ENCODE measurements at places on chromosomes 3 and 15.

GRCh38 chr3:53044371-53044710 lies 1.5 kb downstream of the SFMBT1 start:
- no peak for DNase-seq
- H3K27ac ChIP-seq, result no peak overlapping the region
- H3K4me1 ChIP-seq, result peaks cover 14% of the 10 kb centered on the region
- peak overlapping the region; percentile 73 for H3K4me3 ChIP-seq
- peaks cover 14% of the 10 kb centered on the region for H3K27me3 ChIP-seq

- H3K27ac ChIP-seq, result peak overlapping the region; percentile 54
- H3K36me3 ChIP-seq, result peaks cover 10% of the 10 kb centered on the region
- H3K27me3 ChIP-seq, result no peaks in the 10 kb centered on the region
- DNase-seq, result peak; percentile 48
Observed at GRCh38 chr3:15064299-15064834, 748 bp downstream of the MRPS25 start.

DNA sequence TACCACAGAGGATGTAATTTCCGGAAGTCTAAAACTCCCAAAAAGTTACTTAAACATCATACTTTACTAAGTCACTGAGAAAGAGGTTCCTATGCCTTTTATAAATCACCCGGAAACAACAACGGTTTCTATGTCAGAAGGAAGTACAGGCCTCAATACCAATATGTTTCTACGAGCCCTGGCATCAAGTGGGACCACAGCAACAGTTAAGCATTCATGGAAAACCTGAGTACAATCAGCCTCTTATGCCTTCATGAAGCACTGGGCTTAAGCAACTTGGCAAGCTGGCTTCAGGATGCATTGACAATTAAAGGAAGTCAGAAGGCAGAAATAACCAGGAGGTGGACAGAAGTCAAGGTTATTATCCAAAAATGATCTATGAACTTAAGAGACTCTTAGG lies 19.1 kb upstream of the B3GNT5 start:
- DNase-seq, result peak; percentile 44
- no peak overlapping the region for H3K27ac ChIP-seq
- no peaks in the 10 kb centered on the region for H3K27me3 ChIP-seq

DNA sequence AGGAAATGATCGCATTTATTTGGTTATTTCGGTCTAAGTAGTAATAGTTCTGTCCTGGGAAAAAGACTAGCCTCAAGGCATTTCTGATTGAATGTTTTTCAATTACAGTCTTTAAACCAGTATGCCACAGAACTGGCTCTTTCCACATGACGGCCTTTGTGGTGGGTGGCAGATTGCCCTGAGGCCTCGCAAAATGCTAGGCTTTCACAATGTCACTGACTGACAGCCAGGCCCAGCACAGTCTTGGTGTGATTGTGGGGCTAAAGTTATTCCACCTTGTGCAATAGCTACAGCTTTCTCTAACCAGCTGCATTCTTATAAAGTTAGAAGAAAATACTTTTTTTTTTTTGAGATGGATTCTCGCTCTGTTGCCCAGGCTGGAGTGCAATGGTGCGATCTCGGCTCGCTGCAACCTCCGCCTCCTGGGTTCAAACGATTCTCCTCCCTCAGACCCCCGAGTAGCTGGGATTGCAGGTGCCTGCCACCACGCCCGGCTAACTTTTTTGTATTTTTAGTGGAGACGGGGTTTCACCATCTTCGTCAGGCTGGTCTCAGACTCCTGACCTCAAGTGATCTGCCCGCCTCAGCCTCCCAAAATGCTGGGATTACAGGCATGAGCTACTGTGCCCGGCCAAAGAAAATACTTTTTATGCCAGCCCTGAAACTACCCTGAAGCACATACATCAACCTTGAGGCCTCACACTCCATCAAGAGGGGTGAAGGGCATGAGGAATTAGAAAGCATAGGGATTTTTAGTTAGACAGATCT lies 2.5 kb upstream of the ADIPOQ start:
- no peak overlapping the region for H3K4me3 ChIP-seq
- no peaks in the 10 kb centered on the region for H3K27me3 ChIP-seq
- no peaks in the 10 kb centered on the region for H3K4me1 ChIP-seq
- no peak for DNase-seq

DNA sequence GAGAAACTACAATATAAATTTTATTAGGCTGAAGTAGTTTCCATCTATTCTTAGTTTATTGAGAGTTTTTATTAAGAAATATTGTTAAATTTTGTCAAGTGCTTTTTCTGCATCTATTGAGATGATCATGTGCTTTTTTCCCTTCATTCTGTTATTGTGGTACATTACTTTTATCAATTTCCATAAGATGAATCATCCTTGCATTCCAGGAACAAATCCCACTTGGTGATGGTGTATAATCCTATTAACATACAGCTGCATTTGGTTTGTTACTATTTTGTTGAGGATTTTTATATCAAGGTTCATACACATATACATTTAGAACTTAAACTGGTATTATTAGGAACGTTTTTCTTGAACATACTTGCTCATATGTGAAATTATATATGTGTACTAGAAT lies 199.8 kb downstream of the TBC1D5 start:
- no peaks in the 10 kb centered on the region for H3K4me1 ChIP-seq
- H3K36me3 ChIP-seq, result peaks cover 2% of the 10 kb centered on the region
- DNase-seq, result no peak
- H3K27ac ChIP-seq, result no peak overlapping the region
- no peak overlapping the region for H3K4me3 ChIP-seq

GRCh38 chr15:20340931-20341661 lies 200.5 kb downstream of the GOLGA6L6 start:
- no peak overlapping the region for H3K27ac ChIP-seq
- no peaks in the 10 kb centered on the region for H3K36me3 ChIP-seq
- no peak overlapping the region for H3K4me3 ChIP-seq
- peaks cover 2% of the 10 kb centered on the region for H3K4me1 ChIP-seq
- H3K27me3 ChIP-seq, result no peaks in the 10 kb centered on the region
- DNase-seq, result no peak

GRCh38 chr3:138938056-138938876 lies 8.7 kb downstream of the FOXL2 start:
- peak; percentile 57 for DNase-seq
- peaks cover 95% of the 10 kb centered on the region for H3K27me3 ChIP-seq
- no peaks in the 10 kb centered on the region for H3K36me3 ChIP-seq
- H3K4me1 ChIP-seq, result peaks cover 31% of the 10 kb centered on the region
- no peak overlapping the region for H3K27ac ChIP-seq

GRCh38 chr3:36362216-36362615 lies 18.1 kb upstream of the STAC start:
- no peak for DNase-seq

DNA sequence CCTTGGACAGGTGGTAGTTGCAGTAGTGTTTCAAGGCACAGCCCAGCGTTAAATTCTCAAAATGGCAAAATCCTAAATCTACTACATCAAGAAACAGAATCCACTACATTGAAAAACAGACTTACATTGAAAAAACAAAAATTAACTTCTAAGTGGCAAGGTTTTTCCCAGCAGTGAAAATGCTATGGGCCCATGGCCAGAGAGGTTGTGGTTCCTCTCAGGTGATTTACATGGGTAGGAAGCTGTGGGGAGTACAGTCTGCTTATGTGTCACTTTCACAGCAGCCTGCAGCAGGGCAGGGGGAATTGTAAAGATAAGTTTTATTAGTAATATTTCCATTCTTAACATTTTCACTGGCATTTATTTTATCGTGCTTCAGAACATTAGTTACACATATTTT lies 24.9 kb downstream of the TTC14 start:
- no peak overlapping the region for H3K4me3 ChIP-seq
- H3K4me1 ChIP-seq, result no peaks in the 10 kb centered on the region
- no peak for DNase-seq
- H3K27ac ChIP-seq, result no peak overlapping the region
- no peaks in the 10 kb centered on the region for H3K27me3 ChIP-seq
- H3K36me3 ChIP-seq, result peaks cover 8% of the 10 kb centered on the region

GRCh38 chr3:197002701-197003454 lies 26.7 kb downstream of the MELTF start:
- peak; percentile 75 for DNase-seq
- peak overlapping the region; percentile 65 for H3K4me3 ChIP-seq
- H3K4me1 ChIP-seq, result no peaks in the 10 kb centered on the region

DNA sequence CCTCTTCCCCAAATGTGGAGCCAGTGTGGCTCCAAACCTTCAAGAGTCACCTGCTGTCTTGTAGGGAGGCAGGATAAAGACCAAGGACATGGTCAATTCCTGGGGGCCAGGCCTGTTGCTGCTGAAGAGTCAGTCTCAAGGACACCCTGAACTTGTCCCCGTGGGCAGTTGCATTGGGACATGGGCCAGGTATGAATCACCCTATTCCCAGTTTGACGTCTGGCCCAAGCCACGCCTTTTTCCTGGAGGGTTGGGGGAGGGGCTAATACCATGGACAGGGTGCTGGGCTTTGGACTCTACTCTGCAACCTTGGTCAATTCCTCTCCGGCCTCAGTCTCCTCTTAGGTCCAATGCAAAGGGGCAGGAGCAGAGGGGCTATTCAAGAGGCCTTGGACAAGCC lies 10.4 kb downstream of the ATP2B2 start:
- no peaks in the 10 kb centered on the region for H3K4me1 ChIP-seq
- no peak for DNase-seq
- no peaks in the 10 kb centered on the region for H3K36me3 ChIP-seq
- no peak overlapping the region for H3K27ac ChIP-seq
- no peaks in the 10 kb centered on the region for H3K27me3 ChIP-seq

DNA sequence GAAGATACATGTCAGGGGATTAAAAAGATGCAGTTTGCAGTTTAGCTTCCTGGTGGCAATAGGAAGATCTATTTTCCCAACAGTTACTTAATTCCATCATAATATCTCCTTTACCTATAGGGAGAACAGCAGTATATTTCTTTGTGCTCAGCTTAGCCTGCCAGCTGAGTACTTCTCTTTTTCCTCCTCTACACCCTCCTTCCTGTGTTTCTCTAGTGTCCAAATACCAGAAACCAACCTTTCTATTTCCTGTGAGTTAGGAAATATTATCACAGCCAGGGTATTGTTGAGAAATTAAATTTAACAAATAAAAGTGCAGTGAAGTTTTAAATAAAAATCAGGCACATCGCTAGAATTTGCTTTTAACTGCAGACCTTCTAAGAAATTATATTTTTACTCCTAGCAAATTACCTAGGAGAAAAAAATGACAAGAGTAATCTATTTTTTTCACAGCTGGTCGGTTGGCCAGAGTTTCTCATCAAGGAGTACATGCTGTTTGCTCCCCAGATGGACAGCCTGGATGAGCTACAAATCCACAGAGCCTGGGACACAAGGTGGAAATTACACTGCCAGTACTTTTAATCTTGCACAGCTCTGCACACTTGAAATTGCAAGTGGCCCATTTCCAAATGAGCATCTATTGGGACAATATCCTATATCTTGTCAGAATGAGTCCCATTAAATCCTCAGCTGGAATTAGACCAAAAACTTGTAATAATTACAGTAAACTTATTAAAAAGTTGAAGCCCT lies 185.2 kb upstream of the CFAP20DC start:
- peaks cover 1% of the 10 kb centered on the region for H3K4me1 ChIP-seq
- H3K27me3 ChIP-seq, result no peaks in the 10 kb centered on the region
- H3K27ac ChIP-seq, result no peak overlapping the region
- no peak for DNase-seq
- H3K36me3 ChIP-seq, result no peaks in the 10 kb centered on the region
- H3K4me3 ChIP-seq, result no peak overlapping the region

DNA sequence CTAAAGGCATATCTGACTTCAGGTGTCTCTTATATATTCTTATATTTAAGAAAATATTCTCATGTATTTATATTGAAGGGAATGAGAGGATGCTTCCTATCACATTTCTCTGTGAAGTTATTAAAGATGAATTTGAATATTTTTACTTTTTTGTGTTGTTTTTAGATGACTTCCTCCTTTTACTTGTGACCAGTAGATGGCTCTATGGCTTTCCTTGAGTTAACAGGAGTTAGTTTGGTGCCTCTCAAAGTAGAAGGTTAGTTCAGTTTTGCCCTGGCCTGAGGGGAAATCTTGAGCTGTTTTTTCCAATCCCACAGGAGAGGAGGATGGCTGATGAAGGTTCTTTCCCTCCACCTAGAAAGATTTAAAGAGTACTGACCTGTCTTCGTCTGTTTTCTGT lies 80.7 kb downstream of the SQOR start:
- no peak overlapping the region for H3K27ac ChIP-seq
- no peak overlapping the region for H3K4me3 ChIP-seq
- H3K36me3 ChIP-seq, result no peaks in the 10 kb centered on the region
- DNase-seq, result peak; percentile 31
- H3K4me1 ChIP-seq, result no peaks in the 10 kb centered on the region

DNA sequence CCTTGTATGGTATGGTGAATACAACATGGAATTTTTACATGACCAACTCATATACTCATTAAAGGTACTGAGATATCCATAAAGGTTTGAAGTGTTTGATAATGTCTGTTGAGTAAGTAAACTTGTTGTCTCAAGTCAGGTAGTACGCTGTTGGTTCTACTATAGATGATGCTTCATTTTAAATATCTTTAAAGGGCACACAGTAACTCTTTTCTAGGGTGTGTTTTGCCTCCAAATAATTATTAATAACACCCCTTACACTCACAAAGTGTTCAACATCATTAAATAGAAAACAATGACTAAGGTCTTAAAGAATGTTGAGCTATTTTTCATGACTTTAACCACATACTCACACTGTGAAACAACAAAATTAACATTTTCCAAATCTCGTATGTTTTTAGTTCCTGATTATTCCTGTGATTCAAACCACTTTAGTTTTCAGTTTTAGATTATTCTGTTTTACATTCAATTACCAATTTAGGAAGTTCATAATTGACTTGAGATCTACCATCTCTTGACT lies 220.0 kb upstream of the NANOGP8 start:
- DNase-seq, result no peak

GRCh38 chr3:48897460-48898376 lies 964 bp downstream of the SLC25A20 start:
- H3K4me3 ChIP-seq, result peak overlapping the region; percentile 89
- H3K27me3 ChIP-seq, result no peaks in the 10 kb centered on the region
- DNase-seq, result peak; percentile 61
- peak overlapping the region; percentile 87 for H3K27ac ChIP-seq
- peaks cover 42% of the 10 kb centered on the region for H3K4me1 ChIP-seq
- no peaks in the 10 kb centered on the region for H3K36me3 ChIP-seq

DNA sequence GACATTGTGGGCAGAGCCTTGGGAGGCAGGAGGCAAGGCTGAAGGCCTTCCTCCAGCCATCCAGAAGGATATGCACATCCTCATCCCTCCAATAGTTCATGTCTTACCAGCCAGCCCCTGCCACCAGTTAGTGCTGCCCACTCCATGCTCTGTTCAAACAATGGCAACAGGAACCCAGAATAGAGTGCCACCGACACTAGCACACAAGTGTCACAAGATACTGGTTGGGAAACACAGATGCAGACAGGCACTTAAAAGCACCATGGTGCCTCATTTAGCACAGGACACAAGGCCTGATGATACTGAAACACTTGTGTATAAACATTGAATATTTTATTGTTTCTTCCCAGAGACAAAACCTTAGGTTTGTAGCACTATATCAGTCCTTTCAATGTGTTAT lies 56.5 kb upstream of the MYO5C start:
- H3K36me3 ChIP-seq, result peaks cover 35% of the 10 kb centered on the region
- H3K4me3 ChIP-seq, result no peak overlapping the region
- no peaks in the 10 kb centered on the region for H3K4me1 ChIP-seq
- no peaks in the 10 kb centered on the region for H3K27me3 ChIP-seq

Measured in common myeloid progenitor, CD34-positive (primary cell).